ENCODE measurements at places on chromosomes 13 and 19.

- no peak for DNase-seq
Measured at GRCh38 chr13:24232037-24232436, 71.5 kb downstream of the SPATA13 start.

DNA sequence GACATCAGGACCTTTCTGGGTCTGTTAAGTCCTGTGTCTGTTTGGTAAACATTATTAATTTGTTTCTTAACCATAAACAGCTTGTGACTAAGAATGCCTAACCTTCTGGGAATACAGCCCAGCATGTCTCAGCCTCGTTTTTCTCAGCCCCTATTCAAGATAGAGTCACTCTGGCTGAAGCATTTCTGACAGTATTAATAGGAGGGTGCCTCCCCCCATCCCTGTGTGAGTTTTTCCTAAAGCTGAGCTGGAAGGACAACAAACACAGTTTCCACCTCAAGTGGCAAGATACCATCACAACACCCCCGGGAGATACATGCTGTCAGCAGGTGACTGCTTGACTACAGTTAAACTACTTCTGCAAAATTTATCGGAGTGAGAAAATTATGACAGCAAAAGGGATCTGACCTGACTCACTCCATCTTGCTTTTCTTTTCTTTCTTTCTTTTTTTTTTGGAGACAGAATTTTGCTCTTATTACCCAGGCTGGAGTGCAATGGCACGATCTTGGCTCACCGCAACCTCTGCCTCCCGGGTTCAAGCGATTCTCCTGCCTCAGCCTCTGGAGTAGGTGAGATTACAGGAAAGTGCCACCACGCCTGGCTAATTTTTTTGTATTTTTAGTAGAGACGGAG, 59.3 kb upstream of the ABCC4 start:
- DNase-seq, result no peak

DNA sequence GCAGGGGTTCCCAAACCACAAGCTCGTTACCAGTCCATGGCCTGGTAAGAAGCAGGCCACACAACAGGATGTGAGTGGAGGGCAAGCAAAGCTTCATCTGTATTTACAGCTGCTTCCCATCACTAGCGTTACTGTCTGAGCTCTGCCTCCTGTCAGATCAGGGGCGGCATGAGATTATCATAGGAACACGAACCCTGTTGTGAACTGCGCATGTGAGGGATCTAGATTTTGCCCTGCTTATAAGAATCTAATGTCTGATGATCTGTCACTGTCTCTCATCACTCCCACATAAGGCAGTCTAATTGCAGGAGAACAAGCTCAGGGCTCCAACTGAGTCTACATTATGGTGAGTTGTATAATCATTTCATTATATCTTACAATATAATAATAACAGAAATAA, 677.4 kb upstream of the SLITRK6 start:
- DNase-seq, result no peak

DNA sequence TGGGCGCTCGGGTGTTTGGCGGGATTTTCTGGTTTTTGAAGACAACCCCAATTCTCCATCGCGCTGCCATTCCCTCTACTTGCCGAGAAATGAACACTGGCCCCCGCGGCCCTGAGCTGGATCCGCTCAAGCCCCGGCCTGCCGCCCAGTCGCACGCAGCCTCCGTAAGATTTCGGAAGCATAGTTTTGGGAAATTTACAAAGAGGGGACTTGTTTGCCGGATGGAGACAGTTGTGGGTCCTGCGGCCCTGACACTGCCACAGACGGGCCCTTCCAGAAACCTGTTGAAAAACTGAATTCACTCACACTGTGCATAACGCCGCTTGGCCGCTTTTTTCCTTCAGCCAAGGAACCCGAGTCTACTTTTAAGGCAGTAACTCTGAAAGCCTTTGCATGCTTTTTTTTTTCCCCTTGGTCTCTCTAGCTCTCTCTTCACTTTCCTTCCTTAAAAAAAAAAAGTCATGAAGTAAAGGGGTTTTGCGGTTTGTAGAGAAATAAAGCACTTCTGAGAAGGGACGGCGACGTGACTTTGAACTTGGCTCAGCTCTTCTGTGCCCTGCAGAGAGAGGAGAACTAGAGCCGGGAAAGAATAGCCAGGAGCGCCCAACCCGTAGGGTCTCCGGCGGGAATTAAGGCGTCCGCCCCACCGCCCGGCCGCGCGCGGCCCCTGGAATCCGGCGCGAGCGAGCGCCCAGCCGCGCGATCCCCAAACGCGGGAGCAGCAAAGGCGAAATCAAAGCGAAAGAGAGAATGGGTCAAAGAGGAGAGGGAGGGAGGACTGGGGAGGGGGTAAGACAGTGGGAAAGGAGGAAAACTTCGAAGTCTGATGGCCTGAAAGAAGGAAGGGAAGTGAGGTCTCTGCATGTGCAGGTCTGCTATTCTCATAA, 3.4 kb upstream of the ZIC2 start:
- DNase-seq, result no peak

GRCh38 chr13:67017276-67017675, 212.9 kb downstream of the PCDH9 start:
- DNase-seq, result no peak

GRCh38 chr13:46104868-46105267, at the start of gene CPB2:
TSS of gene CPB2 (minus strand) at chr13:46105033. CDS start at chr13:46105009, 24 bp downstream.
- no peak for DNase-seq

- DNase-seq, result peak; percentile 46
Measured at GRCh38 chr19:17784201-17785008, 10.5 kb upstream of the B3GNT3 start.

DNA sequence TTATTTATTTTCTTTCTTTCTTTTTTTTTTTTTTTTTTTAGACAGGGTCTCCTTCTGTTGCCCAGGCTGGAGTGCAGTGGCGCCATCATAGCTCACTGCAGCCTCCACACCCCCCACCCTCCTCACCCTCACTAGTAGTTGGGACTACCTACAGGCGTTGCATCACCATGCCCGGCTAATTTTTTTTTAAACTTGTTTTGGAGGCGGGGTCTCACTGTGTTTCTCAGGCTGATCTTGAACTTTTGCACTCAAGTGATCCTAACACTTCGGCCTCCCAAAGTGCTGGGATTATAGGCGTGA, 33.6 kb downstream of the GJA3 start:
- DNase-seq, result no peak

GRCh38 chr13:78241278-78241919, 322.8 kb upstream of the EDNRB start:
- DNase-seq, result no peak

GRCh38 chr13:42298392-42298791, 26.4 kb downstream of the AKAP11 start:
- no peak for DNase-seq

- DNase-seq, result no peak
Measured at GRCh38 chr13:24269821-24270220, 39.6 kb upstream of the C1QTNF9 start.

GRCh38 chr13:93624311-93624777, 397.7 kb downstream of the GPC6 start:
- no peak for DNase-seq

GRCh38 chr19:55076321-55076720, 652 bp downstream of the EPS8L1 start:
- no peak for DNase-seq

- peak; percentile 5 for DNase-seq
Measured at GRCh38 chr13:46593398-46593797, 40.4 kb downstream of the LRCH1 start.

- no peak for DNase-seq
Measured at GRCh38 chr13:110726726-110727125, 13.2 kb downstream of the ING1 start.

DNA sequence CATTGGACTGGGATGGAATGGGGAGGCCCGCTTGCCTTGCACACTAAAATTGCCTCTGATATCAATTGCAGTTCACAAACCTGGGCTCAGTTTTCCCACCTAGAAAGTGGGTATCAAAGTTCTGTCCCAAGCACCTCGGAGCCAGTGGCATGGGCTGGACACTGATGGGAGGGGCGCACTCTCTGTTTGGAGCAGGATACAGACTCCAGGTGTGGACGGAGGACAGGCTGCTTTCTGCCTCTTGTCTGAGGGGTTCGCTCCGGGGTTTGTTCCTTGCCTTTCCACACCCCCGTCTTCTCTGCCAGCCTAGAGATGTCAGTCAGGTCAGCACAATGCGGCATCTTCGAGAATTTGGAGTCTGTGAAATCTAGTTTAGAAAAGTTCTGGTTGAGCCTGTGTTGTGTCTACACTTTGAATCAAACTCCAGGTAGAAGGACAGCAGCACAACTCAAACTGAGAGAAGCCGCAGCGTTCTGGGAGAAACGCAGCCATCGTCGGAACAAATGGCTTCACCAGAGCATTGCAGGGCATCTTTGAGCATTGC, 141.9 kb downstream of the TEX29 start:
- DNase-seq, result no peak

DNA sequence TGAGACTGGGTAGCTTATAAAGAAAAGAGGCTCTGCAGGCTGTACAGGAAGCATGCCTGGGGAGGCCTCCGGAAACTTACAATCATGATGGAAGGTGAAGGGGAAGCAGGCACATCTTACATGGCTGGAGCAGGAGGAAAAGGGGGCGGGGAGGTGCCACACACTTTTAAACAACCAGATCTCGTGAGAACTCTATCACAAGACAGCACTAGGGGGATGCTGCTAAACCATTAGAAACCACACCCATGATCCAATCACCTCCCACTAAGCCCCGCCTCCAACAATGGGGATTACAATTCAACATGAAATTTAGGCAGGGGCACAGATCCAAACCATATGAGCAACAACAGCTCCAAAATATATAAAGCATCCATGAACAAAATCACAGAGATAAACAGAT, 46.5 kb upstream of the GTF2F2 start:
- no peak for DNase-seq

DNA sequence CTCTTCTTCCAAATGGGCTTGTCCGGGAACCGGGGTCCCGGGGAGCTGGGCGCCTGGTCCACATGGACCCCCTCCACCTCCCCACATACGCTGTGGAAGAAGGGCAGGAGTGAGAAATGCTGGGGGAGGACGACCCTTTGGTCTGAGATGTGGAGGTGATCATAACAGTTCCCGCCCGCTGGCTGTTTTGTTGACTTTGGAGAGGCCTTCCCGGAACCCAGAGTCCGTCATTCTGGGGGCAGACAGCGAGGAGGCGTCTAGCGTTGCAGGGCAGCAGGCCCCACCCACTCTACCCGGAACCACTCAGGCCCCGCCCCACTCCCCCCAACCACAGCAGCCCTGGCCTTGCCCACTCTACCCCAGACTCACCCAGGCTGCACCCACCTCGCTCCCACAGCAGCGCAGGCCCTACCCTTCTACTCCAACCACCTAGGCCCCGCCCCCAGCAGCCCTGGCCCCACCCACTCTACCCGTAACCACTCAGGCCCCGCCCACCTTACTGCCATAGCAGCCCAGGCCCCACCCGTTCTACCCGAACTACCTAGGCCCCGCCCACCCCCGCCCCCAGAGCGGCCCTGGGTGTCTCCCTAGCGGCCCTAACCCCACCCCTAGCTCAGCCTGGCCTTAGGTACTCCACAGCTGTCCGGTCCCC, 7.1 kb downstream of the GPR108 start:
- no peak for DNase-seq

- no peak for DNase-seq
Measured at GRCh38 chr13:44605275-44605674, 29.1 kb upstream of the TSC22D1 start.

DNA sequence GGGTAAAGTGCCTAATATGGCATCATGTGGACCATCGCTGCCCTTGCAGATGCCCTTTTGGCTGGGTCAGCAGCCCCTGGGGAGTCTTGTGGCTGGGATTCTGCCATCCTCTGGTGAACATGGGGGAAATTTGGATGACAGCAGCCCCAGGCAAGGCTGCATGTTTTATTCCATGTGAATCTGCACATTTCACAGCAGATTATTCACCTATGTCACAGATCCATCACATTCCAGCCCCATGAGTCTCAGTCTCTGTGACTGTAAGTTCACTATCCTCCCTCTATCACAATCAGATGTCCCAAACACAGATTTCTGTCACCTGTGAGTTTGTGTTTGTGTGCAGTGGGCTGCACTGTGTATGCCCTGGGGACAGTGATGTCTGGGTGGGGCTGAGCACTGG, 36.8 kb upstream of the PSG9 start:
- DNase-seq, result no peak

- DNase-seq, result no peak
Measured at GRCh38 chr13:43294412-43294811, 271.0 kb downstream of the DNAJC15 start.

DNA sequence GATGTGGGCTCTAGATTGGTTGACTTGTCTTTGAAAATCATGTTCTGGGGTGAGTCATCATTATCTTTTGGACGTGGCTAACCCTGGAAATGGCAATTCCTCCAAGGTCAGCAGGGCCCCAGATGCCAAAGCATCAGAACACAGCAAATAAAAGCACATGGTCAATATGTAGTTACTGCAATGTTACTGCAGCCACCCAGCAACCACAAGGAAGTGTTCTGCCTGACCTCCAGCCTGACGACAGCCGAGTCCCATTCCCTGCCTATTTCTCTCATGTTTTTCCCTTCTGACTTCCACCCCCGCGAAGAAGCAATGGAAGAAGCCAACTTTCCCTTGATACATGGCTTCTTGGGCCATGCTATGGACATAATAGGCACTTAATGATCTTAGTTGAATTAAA, 577.9 kb downstream of the IRS2 start:
- DNase-seq, result no peak

DNA sequence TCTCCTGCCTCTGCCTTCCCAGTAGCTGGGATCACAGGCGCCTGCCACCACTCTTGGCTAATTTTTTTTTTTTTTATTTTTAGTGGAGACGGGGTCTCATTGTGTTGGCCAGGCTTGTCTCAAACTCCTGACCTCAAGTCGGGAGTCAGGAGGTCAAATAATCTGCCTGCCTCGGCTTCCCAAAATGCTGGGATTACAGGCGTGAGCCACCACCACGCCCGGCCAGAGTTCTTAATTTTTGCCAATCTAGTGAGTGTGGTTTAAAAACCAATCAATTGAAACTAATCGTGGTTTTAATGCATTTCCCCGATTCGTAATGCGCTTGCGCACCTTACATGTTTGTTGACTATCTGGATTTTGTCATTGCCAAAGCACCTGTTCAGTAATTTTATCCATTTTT, 37.0 kb downstream of the SKA3 start:
- DNase-seq, result no peak

DNA sequence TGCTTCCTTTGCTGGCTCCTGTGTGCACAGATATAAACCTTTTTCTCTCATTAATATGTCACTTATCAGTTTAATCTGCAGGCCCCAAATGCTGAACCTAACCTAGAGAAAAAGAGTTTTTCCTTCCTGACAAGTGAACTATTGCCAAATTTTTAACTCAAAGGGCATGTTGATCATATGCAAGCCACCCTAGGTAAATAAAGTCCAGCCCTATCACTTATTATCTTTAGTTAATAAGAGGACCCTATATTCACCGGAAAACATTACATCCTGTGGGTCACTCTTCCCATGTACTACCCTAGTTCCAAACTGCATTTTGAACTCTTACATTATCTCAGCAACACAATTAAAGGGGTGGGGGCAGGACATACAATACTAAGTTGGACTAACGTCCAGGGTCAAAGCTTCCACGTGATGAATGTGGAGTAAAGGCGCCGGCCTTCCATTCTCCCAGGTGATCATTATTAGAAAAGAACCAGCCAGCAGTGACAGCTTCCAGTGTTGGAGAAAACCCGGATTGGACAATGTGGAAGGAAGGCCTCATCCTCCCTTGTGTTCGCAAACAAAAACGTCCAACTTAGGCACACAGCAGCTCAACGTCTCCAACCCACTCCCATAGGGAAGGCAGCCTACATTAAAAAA, 86.6 kb downstream of the STK24 start:
- no peak for DNase-seq

GRCh38 chr19:35320065-35320713, 8.8 kb upstream of the CD22 start:
- no peak for DNase-seq
